Esophagus squamous epithelium (tissue), 5 donors: ENCODE measurements at places on chromosomes 4 and X.

GRCh38 chr4:120709991-120710390, 212.5 kb downstream of the PRDM5 start:
- no peak overlapping the region for H3K4me3 ChIP-seq
- no peak for DNase-seq
- no peaks in the 10 kb centered on the region for H3K27me3 ChIP-seq
- no peaks in the 10 kb centered on the region for H3K4me1 ChIP-seq
- no peak overlapping the region for H3K27ac ChIP-seq

GRCh38 chrX:153526042-153526441, 8.6 kb downstream of the ATP2B3 start:
- H3K27me3 ChIP-seq, result no peaks in the 10 kb centered on the region
- peaks cover 4% of the 10 kb centered on the region for H3K4me1 ChIP-seq
- DNase-seq, result no peak
- H3K27ac ChIP-seq, result no peak overlapping the region
- no peaks in the 10 kb centered on the region for H3K36me3 ChIP-seq

GRCh38 chr4:23660865-23661264, 229.0 kb downstream of the PPARGC1A start:
- H3K4me1 ChIP-seq, result no peaks in the 10 kb centered on the region
- H3K36me3 ChIP-seq, result no peaks in the 10 kb centered on the region
- no peaks in the 10 kb centered on the region for H3K27me3 ChIP-seq
- no peak overlapping the region for H3K4me3 ChIP-seq

- no peak overlapping the region for H3K27ac ChIP-seq
- no peaks in the 10 kb centered on the region for H3K27me3 ChIP-seq
- no peak for DNase-seq
- no peaks in the 10 kb centered on the region for H3K4me1 ChIP-seq
Observed at GRCh38 chr4:93897559-93897958, 69.0 kb downstream of the ATOH1 start.

- H3K27me3 ChIP-seq, result no peaks in the 10 kb centered on the region
- peak overlapping the region; percentile 61 for H3K4me3 ChIP-seq
- peak overlapping the region; percentile 87 for H3K27ac ChIP-seq
- no peak for DNase-seq
- peaks cover 19% of the 10 kb centered on the region for H3K4me1 ChIP-seq
- H3K36me3 ChIP-seq, result no peaks in the 10 kb centered on the region
Observed at GRCh38 chr4:165111906-165112367, 723 bp downstream of the TMEM192 start.

- H3K4me1 ChIP-seq, result no peaks in the 10 kb centered on the region
- H3K27me3 ChIP-seq, result no peaks in the 10 kb centered on the region
- H3K4me3 ChIP-seq, result no peak overlapping the region
- H3K27ac ChIP-seq, result no peak overlapping the region
- H3K36me3 ChIP-seq, result no peaks in the 10 kb centered on the region
- no peak for DNase-seq
Observed at GRCh38 chr4:121034017-121034416, 38.3 kb downstream of the NDNF start.

GRCh38 chr4:186258216-186258811, 7.7 kb upstream of the F11 start:
- no peak overlapping the region for H3K27ac ChIP-seq
- no peaks in the 10 kb centered on the region for H3K36me3 ChIP-seq
- DNase-seq, result no peak
- H3K4me1 ChIP-seq, result peaks cover 6% of the 10 kb centered on the region
- H3K27me3 ChIP-seq, result no peaks in the 10 kb centered on the region

GRCh38 chr4:56690393-56690792, 9.3 kb upstream of the HOPX start:
- no peak overlapping the region for H3K4me3 ChIP-seq
- H3K27ac ChIP-seq, result no peak overlapping the region
- no peaks in the 10 kb centered on the region for H3K4me1 ChIP-seq
- no peak for DNase-seq

DNA sequence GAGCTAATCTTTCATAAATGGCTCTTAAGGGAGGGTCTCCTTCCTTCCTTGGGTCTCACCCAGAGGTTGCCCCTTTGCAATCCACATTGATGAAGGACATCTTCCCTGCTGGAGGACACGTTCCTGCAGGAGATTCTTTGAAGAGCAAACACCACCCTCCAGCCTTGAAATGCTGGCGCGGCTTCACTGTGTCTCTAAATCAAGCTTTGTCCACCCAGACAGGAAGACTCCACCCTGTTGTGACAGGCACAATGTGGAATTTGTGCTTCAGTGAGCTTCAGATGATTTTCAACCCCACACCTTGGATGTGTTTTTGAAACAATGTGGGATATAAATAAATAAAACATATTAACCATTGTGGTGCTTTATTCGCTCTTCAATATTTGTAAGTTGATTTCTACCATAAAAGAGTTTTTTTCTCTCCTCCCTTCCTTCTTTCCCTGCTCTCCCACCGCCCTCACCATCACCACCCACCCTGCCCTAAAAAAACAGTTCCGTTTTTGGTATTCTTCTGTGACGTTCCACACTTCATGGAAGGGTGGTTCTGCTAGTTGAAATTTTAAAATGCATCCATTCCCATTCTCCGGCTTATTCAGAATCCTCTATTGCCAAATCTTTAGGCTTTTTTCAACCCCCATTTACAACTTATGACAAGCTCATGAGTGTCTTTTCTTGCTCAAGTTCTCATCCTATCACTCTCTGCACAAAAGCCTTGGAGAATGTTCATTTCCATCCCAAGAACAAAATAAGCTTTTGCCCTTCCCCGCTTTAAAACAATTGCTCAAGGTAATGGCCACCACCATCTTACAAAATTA, 264.3 kb downstream of the RAPGEF2 start:
- H3K27ac ChIP-seq, result no peak overlapping the region
- no peak overlapping the region for H3K4me3 ChIP-seq
- H3K4me1 ChIP-seq, result no peaks in the 10 kb centered on the region
- no peak for DNase-seq

DNA sequence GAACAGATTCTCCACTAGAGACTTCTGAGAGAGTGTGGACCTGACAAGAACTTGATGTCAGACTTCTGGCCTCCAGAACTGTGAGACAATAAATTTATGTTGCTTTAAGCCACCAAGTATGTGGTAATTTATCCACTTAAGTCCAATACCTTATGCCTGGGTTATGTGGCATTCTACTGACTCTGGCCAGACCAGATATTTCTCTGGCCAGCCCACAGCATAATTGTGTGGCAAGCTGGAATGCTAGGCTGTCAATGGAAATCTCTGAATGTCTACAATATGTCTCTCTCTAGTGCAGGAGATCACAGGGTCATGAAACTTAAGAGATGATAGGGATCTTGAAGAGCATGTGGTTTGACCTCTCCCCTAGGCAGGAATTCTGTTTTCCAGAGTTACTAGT, 251.0 kb downstream of the ZNF674 start:
- H3K36me3 ChIP-seq, result no peaks in the 10 kb centered on the region
- no peak overlapping the region for H3K27ac ChIP-seq
- no peaks in the 10 kb centered on the region for H3K27me3 ChIP-seq
- DNase-seq, result no peak
- H3K4me3 ChIP-seq, result no peak overlapping the region

GRCh38 chrX:119189115-119189514, 47.0 kb upstream of the PGRMC1 start:
- H3K4me3 ChIP-seq, result no peak overlapping the region
- no peak for DNase-seq
- H3K4me1 ChIP-seq, result no peaks in the 10 kb centered on the region

DNA sequence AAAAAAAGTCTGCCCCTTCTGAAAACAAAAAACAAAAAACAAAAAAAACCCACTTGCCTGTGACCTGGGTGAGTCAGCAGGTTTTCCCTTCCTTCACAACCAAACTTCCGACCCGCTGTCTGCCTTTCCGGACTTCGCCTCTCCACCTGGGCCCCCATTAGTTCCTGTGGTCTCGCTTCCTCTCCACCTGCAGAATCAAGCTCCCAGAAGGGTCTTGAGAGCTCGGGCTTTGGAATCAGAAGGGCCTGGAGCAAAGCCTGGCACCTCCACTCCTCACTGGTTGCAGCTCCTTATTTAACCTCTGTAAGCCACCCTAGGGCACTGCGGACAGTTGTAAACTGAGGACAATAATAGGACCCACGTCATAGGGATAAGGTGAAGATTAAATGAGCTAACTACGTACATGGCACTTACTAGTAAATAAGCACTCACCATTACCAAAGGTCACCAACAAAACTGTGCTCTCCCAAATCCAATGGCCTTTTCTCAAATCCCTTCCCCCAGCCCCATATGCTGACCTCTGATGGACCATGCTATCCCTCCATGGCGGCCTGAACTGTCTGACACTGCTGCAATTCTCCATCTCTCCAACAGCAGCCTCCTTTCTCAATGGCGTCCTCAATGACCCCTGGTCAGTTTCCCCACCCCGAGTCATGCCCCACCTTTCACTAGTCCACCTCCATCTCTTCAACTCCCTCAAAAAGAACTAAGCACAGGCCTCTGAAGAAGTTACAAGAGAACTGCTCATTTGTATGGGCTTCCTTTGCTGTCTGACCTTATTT, 64.2 kb downstream of the IRF2 start:
- no peak overlapping the region for H3K27ac ChIP-seq
- no peak overlapping the region for H3K4me3 ChIP-seq
- no peak for DNase-seq
- peaks cover 12% of the 10 kb centered on the region for H3K36me3 ChIP-seq
- peaks cover 27% of the 10 kb centered on the region for H3K4me1 ChIP-seq

DNA sequence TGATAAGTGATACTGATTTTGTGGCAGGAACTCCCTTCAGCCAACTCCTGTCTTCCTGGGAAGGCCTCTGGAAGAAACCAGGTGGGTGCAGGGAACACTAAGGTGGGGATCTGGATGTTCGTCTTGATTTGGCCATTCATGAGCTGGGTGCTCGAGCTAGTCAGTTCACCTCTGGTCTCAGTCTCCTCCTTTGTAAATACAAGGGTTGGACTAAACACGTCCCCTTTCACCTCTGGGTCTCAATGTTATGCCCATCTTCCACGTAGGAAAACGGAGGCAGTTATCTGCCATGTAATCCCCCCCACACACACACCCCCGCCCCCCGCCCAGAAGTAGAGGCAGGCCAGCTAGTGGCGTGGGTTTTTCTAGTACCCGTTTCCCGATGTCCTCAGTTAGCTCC, 4.1 kb upstream of the RS1 start:
- H3K36me3 ChIP-seq, result no peaks in the 10 kb centered on the region
- H3K4me1 ChIP-seq, result no peaks in the 10 kb centered on the region
- no peak overlapping the region for H3K27ac ChIP-seq
- H3K4me3 ChIP-seq, result no peak overlapping the region

DNA sequence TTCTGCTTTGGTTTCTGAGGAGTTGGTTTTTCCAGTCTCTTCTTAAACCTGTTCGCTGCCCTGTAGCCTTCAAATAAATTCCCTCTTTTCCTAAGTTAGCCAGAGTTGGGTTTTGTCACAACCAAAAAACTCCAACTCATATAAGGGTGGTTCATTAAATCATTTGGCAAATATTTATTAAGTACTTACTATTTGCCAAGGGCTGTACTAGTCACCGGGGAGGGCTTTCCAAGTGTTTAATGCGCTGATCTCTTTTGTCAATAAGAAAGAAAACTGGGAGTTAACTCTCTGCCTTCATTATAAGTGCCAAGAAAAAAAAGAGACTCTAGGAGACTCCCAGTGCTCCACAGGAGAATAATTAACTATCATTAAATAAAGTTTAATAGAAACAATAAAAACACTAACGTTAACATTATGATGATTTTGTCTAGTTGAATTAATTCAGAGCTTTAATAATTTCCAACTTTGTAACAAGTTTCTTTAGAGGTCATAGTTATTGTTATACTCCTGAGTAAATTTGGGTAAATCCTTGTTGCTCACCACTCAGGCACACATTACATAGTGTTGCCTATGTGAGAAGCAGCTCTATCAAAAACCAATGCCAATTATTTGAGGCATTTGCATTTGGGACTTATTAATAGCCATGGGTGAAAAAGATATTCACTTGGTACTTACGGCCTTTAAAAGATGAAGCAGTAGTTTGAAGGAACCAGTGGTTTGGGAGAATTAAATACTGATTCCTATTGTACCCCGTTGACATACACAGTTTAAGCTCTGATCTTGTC, 122.5 kb upstream of the TEX13D start:
- no peak for DNase-seq
- H3K36me3 ChIP-seq, result no peaks in the 10 kb centered on the region
- no peak overlapping the region for H3K27ac ChIP-seq
- no peak overlapping the region for H3K4me3 ChIP-seq

- H3K27ac ChIP-seq, result no peak overlapping the region
- H3K27me3 ChIP-seq, result no peaks in the 10 kb centered on the region
- H3K36me3 ChIP-seq, result no peaks in the 10 kb centered on the region
Observed at GRCh38 chr4:113209652-113210320, 160.3 kb downstream of the ANK2 start.

DNA sequence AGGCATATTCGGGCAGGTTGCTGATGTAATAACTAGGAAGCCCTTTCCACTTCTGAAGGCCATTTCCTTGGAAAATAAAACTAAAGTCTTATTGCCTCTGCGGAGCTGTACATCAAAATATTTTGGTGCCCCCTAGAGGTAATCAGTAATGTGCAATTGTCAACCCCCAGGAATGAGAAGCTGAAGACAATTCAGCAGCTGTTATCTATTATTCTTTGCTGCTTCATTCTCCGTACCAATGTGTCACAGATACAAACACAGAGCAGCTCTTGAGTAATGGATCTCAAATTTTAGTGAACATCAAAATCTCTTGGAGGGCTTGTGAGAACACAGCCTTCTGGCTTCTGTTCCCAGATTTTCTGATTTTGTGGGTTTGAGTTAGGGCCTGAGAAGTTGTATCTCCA, 3.5 kb upstream of the SLIT2 start:
- no peak for DNase-seq
- H3K4me1 ChIP-seq, result peaks cover 26% of the 10 kb centered on the region
- H3K27me3 ChIP-seq, result peaks cover 19% of the 10 kb centered on the region
- H3K27ac ChIP-seq, result no peak overlapping the region
- H3K36me3 ChIP-seq, result no peaks in the 10 kb centered on the region

DNA sequence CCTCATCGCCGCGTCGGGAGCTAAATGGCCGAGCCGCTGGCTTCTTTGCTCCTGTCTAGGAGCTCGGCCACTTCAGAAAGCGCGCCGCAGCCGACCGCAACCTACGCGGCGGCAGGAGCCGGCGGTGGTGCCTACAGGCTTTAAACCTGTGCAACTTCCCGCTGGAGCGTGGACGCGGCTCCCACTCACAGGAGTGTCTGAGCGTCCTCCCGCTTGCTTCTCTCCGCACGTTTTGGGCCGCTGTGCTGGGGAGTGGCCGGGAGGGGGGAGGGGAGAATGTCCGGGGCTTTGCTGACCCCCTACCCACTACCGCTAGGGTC, 1.0 kb downstream of the NHSL2 start:
- peaks cover 56% of the 10 kb centered on the region for H3K27me3 ChIP-seq
- DNase-seq, result no peak
- H3K36me3 ChIP-seq, result no peaks in the 10 kb centered on the region
- H3K27ac ChIP-seq, result peak overlapping the region; percentile 58

GRCh38 chr4:84673475-84674240, 90.7 kb downstream of the CDS1 start:
- H3K27me3 ChIP-seq, result no peaks in the 10 kb centered on the region
- no peak overlapping the region for H3K4me3 ChIP-seq
- H3K36me3 ChIP-seq, result peaks cover 99% of the 10 kb centered on the region
